ENCODE measurements at places on chromosomes 12 and 14.

DNA sequence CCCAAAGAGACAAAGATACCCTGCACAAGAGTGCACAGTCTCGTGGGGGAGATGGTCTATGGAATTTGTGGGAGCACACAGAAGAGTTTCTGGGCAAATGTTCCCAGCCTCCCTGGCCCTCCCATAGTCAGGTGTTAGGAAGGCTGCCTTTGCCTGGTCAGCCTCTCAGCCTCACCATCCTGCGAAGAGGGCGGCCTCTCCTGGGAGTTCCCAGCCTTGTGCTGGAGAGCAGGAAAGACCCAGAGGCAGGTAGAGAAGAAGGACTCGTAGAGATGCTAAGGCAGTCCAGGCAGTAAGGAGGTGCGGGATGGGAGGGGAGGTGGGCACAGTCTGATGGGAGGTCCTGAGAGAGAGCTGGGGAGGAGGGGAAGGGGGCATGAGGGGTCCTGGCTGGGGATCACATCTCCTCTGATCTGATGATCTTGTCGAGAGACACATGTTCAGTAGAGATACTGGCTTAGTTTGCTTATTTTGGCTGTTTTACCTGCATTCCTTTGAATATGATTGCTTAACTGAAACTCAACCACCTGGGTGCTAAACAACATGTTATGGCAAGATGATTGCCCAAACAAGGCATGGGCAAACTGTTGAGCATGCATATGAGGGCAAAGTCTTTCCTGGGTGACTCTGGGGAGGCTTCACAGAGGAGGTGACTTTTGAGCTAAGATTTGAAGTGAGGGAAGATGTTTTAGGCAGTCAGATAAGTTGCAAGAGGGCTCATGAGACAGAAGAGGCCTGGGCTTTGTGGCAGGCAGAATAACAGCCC lies 10.5 kb downstream of the SERPINA6 start:
- no peak for DNase-seq

DNA sequence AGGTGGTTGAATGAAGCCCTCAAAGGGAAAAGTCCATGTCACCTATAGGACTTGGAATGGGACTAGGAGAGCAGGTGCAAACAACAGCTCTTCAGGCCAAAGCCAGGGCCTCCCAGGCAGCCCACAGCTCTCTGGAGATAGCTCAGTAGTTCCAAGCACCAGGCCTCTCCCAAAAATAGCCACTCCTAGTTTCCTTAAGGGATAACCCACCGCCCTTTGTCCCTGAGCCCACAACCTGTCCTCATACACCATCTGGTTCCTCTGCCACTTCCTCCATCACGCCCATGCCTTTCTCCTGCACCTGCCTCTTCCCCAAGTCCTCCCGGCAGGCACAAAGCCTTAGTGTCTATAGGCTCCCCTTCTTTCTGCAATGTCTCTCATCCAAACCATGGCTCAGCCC lies 2.1 kb downstream of the RAB15 start:
- no peak for DNase-seq

DNA sequence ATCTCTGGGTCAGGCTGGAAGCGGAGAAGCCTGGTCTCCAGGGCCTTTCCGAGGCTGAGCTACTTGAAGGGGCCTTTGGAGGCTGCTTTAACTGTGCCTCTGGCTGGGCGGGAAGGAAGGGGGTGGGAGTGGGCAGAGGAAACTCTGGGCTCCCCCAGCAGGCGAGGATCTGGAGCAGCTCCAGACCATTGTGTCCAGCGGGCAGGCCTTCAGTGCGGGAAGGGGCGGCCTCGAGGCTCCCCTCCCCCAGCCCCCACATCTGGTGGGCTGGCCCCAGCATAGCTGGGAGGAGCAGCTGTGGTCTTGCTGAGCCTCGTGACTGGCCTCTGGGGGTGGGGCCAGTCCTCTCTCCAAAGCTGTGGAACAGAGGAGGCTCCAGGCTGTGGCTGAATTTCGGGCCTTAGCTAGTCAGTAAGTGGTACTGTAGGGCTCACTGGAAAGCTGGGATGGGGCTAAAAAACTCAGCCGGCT lies 3.4 kb downstream of the TAMALIN start:
- no peak for DNase-seq

DNA sequence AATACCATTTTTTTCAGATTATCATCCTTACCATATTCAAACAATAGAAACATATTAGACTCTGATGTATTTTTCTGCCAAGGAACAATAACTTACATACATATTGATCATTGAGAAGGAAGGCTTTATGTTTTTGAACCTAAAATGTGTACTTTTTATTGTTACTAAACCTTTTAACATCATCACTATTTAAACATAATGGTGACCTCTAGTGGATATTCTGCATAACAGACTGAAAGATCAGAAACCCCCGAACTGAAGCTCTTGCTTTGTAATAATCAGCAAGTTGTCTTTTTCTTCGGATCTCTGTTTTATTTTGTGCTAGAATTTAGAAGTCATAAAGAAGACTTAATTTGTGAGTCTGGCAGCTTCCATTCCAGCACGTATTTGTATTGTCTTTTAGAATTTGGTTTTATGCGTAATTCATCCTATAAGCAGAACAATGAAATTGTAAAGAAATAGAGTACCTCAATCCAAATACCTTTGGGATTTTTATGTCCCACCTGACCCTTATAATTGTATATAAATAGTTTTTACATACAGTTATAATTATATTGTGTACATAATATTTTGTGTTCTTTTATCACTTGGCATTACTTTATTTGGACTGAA lies 125.9 kb upstream of the ATF1 start:
- no peak for DNase-seq

DNA sequence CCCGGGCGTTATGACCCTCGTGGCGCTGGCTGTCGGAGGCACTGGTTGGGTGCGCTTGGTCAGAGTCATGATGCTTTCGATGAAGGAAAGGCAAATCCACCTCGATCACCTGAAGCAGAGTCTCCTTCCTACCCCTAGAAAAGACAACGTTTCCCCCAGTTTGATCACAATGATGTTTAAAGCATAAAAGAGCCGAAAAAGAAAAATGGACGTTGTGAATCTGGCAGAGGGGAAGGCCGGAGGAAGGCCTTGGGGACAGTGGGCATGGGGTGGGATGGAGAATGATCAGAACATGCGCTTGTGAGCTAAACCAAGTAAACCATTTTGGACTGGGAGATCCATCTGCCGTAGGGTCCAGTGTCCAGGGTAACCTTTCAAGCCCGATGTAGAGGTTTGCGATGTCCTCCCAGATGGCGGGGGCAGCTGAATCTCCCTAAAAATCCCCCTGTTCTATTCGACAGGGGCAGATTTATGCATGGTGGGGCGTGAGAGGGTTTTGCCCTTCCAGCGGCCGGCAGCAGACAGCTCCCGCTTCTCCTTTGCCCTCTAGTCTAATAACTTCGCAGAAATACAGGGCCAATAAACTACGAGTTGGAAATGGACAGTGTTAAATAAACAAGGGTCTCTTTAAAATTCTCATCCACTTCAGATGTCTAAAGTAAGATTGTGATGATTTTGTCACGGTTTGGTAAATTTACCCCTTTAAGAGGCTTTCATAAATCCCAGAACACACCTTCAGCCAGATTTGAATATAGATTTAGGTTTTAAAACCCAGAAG lies 2.3 kb upstream of the OTX2 start:
- no peak for DNase-seq

DNA sequence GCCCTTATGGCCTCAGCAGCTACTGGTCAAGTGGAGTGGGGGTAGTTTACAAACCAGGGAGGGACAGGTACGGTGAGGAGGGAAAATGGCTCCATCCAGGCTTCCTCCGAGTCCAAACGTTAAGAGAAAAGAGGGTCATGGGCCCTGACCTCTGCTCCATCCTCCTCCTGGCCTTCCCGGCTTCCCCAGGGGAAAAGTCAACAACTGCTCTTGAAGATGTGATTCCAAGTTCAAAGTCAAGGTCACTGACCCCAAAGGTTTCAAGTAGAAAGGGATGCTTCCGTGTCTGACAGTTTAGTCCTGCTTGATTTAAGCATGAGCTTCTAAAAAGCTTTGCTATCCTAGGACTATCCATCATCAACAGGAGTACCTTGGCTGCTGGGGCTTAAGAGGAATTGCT lies 28.5 kb downstream of the CCDC88C start:
- DNase-seq = no peak

DNA sequence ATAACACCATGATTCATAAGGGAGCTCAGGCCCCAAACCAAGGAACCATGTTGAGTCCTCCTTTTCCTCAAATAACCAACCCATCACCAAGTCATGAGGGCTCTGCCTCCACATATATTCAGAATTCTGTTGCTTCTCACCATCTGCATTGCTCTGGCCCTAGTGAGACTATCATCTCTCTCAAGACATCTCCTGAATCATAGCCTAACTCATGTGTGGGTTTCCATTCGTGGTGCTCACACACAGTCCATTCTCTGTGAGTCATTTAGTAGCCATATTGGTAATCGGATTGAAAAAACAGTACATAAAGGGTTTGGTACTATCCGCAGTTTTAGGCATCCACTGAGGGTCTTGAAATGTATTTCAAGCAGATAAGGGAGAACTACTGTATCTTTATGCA lies 5.1 kb upstream of the SLC38A2 start:
- DNase-seq = no peak

GRCh38 chr14:94480809-94481208 lies 4.8 kb upstream of the SERPINA9 start:
- DNase-seq = no peak

- DNase-seq = no peak
Measured at GRCh38 chr12:119447618-119448017, 113.1 kb downstream of the CCDC60 start.

All from GM12891 (cell line).